ENCODE measurements at places on chromosomes 5 and 9.

GRCh38 chr9:91187965-91188344 lies 173.8 kb downstream of the AUH start:
- DNase-seq: no peak

DNA sequence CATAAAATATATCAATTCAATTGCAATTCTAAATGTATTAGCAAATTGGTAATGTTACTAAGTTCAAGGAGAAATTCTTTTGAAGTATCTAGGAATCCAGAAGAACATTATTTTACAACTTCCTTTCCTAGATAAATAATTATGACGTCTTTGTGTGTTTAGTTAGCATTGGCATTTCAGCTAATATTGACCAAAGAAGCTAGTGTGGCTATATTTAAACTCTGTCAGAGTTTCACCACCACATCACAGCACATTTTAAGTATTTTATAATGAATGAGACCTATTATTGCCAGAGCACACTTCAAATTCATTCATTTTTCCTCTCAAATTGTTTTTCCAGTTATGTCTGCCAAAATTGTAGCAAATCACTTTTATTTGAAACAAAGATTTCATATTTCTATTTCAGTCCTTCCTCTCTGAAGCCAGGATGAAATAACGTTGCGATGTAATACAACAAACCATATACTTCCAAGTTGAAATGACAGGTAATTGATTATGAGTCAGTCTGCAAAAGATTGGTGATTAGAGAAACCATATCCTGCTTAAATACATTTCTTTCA lies 18.9 kb downstream of the PLK2 start:
- DNase-seq: no peak

- no peak for DNase-seq
These were observed 35.4 kb upstream of the IL13 start for GRCh38 chr5:132622608-132623007.

- no peak for DNase-seq
These were observed 25.0 kb downstream of the RGS3 start for GRCh38 chr9:113488490-113488889.

All from A549 (cell line).